ENCODE measurements at places on chromosomes 12 and 14.

DNA sequence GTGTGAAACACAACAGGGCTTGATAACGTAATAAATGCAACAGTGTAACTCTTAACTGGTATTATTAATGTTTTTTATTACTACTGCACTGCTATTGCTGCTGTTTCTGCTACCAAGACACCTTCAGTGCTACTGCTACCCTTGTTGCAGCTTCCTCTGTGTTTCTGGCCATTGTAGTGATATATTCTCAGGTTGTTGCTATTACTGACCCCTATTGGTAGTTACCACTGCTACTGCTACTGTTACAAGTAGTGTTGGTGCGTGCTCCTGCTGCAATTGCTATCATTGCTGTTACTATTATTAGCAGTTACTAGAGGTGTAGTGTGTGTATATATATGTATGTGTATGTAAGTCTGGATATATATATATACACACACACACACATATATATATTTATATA, 87.2 kb upstream of the PTPRB start:
- DNase-seq = no peak

- peak; percentile 50 for DNase-seq
These were observed 118.1 kb downstream of the CMAS start for GRCh38 chr12:22164139-22164538.

DNA sequence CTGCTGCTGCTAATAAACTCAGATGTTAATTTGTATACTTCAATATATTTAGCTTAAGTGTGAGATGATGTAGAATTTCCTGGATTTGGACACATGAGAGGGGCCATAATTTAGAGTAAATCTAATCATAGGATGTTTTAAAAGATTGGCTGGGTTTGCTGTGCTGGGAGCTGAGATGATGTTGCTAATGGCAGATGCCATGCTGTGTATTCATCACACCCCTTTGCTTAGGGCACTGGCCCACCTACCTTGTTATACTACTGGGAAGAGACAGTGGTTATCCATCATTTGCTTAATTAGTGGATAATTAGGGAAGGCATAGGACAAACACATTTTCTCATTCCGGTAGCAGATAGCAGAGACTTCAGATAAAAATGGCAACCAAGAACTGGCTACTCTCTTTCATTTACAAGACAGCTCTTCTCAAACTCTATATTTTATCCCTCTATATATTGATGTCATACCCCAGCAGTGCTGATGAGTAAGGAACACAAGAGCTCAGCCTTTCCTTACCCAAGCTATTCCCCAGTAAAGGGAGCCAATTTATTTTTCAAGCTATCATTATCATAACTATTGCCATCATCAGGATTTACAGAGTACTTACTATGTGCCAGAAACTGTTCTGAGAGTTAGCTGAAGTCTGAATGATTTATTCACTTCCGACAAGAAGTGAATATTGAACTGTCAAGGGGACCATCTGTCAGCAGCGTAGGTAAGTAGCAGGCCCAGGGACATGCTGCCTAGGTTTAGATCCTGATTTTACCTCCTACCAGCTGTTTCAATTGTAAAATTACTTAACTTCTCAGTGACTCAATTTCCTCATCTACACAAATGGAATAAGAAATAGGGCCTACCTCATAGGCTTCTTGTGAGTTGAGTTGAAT, 204.6 kb upstream of the FLRT2 start:
- DNase-seq = no peak

DNA sequence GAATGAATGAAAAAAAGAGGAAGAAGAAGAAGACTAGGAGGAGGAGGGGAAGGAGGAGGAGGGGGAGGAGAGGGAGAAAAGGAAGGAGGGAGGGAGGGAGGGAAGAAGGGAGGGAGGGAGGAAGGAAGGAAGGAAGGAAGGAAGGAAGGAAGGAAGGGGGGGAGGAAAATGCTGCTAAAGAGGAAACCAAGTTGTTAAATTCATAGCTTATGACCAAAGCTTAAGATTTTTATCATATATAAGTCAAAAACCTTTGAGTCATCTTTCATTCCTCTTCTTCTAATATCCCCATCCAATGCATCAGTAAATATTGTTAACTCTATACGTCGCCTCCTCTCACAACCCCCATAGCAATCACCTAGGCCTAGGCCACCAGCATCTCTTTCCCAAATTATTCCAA, 117.3 kb downstream of the SLC2A13 start:
- DNase-seq = no peak

DNA sequence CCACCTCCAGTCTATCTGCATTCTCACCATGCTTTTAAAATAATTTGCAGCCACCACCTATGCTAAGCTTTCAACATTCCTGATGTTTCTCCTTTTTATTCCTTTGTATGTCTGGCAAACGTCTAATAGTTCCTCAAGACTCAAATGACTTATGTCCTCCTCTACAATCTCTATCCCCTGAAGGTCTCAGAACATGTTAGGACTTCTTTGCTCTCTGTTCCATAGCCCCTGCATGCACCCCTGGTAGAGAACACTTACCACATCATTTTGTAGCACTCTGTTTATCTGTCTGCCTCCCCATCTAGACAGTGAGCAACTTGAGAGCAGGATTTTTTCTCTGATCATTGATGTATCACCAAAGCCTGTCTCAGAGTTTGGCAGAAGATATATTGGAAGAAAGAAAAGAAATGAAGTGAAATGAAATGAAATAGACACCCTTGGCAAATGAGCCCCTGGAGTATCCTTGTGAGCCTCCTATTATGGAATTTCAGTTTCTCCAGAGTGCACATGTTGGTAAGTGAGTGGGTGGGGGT, 1231.2 kb upstream of the FLRT2 start:
- DNase-seq = no peak

- no peak for DNase-seq
These were observed 97.6 kb downstream of the FGD4 start for GRCh38 chr12:32496946-32497345.

DNA sequence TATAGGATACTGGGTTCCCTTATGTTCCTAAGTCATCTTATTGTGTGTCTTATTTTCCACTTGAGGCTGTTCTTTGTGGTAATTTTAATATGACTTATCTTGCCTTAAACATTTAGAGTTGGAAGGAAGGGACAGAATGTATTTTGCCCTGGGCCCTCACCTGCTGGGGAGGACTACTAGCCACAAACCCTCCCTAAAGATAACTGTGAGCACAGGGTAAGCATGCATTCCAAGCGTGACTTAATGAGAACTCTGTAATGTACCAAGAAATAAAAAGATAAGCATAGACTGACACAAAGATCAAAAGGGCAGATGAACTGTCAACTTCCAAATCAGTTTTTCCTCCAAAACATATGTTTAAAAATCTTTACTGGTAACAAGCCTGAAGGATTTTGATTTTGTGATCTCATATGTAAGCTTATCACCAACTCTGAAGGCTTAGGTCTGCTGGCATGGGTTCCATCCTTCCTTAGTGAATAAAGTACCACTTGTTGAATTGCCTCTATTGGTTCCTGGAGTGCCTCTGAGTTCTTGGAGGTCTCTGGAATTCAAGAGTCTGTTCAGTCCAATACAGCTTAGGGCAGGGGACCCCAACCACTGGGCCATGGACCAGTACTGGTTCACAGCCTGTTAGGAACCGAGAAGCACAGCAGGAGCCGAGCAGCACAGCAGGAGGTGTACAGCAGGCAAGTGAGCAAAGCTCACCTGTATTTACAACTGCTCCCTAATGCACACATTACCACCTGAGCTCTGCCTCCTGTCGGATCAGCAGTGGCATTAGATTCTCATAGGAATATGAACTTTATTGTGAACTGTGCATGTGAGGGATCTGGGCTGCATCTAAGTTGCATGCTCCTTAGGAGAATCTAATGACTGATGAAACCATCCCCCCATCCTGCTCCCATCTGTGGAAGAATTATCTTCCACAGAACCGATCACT, 29.8 kb upstream of the NFYB start:
- DNase-seq = no peak

DNA sequence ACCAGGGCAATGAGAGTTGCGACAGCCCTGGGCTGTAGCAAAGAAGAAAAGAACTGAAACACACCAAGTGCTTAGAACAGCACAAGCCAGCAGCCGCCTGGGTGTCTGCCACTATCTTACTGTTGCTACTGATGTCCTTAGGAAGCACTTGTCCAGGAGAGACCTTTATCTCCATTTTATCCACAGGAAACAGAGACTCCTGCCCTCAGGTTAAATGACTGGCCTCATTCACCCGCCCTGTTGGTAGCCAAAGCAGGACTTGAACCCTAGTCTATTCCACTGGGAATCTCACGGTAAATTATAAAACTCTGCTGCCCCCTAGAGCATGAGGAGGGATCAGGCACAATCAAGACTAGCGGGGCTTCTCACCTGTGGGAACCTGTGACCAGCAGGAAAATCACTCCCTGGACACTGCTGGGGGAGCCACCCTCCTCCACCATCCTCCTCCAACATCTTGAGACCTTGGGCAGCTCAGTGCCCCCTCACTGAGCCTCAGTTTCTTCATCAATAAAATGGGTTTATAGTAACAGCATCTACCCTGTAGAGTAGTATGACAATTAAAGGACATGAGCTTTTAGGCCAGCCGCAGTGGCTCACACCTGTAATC, 20.5 kb upstream of the TESC start:
- peak; percentile 36 for DNase-seq

GRCh38 chr12:126033751-126034150, 968.5 kb downstream of the AACS start:
- no peak for DNase-seq

DNA sequence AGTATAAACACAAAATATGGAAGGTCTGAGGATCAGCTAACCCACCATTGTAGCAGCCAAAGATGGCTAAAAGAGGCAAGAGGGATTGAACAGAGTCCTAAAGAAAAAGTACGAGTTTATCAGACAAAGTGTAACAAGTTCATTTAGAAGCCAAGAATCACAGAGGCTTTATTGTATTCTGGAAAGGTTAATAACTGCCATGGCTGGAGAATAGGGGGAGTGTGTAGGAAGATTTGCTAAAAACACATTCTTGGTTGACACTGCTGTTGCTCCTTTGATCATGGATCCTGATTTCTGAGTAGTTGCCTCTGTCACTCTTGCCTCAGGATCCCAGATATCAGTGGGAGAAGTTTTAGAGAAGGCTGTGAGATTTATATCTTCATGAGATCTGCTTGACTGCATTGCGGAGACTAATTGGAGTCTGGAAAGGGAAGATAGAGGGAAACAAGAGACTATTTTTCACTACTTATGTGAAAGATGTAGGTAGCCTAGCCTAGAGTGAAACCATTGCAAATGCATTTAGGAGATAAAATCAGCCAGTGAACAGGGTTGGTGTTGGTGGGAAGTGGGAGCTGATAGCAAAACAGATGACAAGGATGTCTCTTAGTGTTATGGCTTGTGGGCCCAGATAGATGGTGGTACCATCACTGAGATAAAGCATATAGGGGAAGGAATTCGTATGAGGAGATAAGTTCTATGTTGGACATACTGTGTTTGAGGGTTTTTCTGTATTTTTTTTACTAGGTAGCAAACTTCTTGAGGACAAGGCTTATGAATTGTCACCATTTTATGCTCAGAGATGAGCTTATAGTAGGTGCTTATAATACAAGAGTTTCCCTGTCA, 402.9 kb upstream of the PDE3A start:
- no peak for DNase-seq

GRCh38 chr12:80576641-80577418, 130.6 kb upstream of the MYF6 start:
- no peak for DNase-seq

DNA sequence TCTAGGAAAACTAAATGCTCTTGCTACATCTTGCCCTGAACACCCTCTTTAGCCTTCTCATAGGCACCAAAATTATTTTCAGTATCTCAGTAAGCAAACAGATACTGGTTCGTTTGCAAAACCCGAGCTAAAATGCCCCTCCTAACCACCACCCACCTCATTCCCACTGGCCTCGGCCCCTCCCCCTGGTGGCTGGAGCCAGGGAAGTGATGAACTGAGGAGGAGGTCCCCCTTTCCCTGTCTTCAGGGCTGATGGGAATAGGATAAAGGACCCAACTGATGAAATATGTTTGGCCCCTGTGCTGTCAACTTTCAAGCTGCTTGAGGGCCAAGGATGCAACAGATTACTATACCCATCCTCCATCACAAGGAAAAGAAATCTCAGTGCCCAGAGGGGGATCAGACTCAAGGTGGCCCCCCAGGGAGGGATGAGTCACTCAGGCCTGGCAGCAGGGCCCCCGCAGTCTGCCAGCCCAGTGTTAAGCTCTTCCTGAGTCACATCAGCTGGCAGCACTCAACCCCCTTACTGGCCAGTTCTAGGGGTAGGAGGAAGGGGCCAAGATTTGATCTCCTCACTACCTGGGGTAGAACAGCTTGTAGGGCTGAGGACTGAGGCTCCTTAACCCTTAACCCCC, 1.7 kb downstream of the ANKRD52 start:
- DNase-seq = no peak

DNA sequence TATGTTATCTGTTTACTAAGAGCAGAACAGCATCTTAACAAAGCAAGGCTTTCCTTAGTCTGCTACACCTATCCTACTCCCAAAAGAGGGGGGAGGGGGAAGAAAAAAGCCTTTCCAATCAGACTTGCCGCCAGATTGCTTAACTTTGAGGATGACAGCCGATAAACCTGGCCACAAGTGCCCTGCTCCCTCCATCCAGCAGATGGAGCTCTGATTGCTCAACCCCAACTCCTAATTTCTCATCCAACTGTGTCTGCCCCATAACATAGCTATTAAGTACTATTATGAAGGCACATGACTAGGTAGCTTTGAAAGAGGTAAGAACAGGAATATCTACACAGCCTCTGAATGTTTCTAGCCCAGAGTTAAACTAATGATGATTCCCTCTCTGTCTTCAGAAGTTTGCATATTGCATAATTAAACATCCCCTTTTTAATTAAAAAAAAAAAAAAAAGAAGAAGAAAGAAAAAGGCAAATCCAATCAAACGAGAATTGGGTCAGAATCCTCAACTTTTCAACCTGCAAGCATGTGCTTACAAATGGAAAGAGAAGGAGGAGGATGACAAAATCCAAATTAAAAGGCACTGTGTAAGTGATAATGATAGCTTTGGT, 247.4 kb downstream of the GALC start:
- peak; percentile 6 for DNase-seq

GRCh38 chr12:49109641-49110463, 795 bp downstream of the LMBR1L start:
- DNase-seq = no peak
